ENCODE measurements at places on chromosomes 7 and 10.
A peak's percentile ranks its signal among the peaks of the same experiment; 100 is the strongest.

- no peak overlapping the region for H3K27ac ChIP-seq
- H3K4me1 ChIP-seq, result no peaks in the 10 kb centered on the region
- H3K36me3 ChIP-seq, result no peaks in the 10 kb centered on the region
Measured at GRCh38 chr10:96334616-96335526, 23.9 kb downstream of the OPALIN start.

DNA sequence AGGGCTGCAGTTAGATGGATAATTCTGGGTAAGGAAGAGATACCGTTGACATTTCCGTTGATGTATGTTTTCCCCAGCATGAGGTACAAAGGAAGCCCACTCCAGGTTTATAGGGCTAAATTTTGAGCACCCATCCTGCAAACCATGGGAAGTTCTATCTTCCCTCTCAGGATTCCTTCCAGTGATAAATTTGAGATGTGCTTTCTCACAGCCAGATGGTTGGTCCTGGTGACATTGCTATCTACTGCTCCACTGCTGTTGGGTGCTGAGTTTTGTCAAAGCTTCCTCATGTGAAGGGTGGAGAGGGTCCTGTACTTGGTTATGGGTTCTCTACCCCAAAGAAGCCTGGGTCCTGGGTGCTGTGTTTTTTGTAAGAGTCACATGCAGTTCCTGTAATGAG, 57.4 kb downstream of the CXCL12 start:
- peaks cover 3% of the 10 kb centered on the region for H3K27me3 ChIP-seq
- no peak for DNase-seq
- H3K4me3 ChIP-seq, result no peak overlapping the region
- H3K4me1 ChIP-seq, result no peaks in the 10 kb centered on the region
- H3K36me3 ChIP-seq, result no peaks in the 10 kb centered on the region

DNA sequence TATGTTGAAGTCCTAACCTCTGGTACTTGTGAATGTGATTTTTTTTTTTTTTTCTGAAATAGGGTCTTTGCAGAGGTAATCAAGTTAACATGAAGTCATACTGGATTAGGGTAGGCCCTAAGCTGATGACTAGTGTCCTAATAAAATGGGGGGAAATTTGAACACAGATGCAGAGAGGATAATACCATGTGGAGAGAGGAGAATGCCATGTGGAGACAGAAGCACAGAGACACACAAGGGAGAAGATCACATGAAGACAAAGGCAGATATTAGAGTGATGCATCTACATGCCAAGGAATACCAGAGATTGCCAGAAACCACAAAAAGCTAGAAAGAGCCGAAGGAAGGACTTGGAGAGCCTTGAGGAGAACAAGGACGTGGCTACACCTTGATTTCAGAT, 28.5 kb upstream of the ARMC3 start:
- no peak for DNase-seq
- no peaks in the 10 kb centered on the region for H3K27me3 ChIP-seq
- H3K4me3 ChIP-seq, result no peak overlapping the region
- H3K36me3 ChIP-seq, result no peaks in the 10 kb centered on the region
- no peaks in the 10 kb centered on the region for H3K4me1 ChIP-seq
- no peak overlapping the region for H3K27ac ChIP-seq

DNA sequence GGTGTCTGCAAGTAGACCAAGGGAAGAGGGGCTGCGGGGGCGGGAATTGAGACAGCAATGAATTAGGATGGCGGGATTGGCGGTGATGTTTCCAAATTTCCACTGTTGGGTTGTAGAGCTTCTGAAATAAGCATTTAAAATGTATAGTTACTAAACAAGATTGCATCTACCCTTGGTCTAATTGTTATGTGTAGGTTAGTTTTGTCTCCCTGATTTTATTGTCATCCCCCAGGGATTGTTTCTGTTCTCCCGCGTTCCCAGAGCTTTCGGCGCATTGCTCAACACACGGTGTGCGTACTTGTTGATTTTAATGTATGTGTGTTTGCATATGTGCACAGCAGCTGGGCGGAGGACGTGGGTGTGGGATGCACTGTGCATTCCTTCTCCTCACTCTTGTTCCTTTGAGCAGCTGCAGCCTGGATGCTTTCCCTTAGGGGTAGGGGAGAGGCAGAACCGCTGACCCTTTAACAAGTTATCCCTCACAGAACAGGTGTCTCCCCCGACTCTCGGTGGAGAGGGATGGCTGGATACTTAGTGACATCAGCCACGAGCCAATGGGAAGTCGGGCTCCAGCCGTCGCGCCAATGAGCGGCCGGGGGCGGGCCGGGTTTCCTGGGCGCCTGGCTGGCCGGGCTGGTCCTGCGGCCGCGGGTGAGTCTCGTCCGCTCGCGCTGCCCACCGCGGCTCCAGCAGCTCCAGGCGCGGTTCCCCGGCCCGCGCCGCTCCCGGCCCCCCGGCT, at the start of gene TSPAN33:
Gene TSPAN33, plus strand, starts transcription at position 613 of the 739 bp plus-strand sequence. CDS start 274 bp downstream, outside the sequence.
- no peaks in the 10 kb centered on the region for H3K36me3 ChIP-seq
- H3K27me3 ChIP-seq, result peaks cover 13% of the 10 kb centered on the region
- peaks cover 11% of the 10 kb centered on the region for H3K4me1 ChIP-seq
- peak; percentile 87 for DNase-seq

DNA sequence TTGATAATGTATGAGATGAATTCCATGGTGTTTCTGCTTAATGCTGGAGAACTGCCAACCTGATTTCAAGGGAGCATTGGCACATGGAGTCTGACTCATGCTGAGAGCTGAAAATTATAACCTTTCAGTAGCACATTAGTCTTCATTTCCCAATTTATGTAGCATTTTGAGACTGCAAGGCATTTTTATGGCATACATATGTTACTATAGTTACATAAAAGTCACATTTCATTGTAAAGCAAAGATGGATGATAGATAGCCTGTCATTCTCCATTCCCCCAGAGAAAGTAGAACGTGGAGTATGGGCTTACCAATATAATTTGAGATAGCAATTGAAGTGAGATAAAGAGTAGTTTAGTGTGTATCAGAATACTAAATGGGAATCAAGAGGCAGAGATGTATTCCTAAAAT, 103.1 kb downstream of the SLC16A9 start:
- no peak overlapping the region for H3K4me3 ChIP-seq
- H3K27me3 ChIP-seq, result no peaks in the 10 kb centered on the region
- no peak for DNase-seq
- no peaks in the 10 kb centered on the region for H3K4me1 ChIP-seq
- no peaks in the 10 kb centered on the region for H3K36me3 ChIP-seq
- H3K27ac ChIP-seq, result no peak overlapping the region

GRCh38 chr7:42934291-42934690, 2.1 kb downstream of the MRPL32 start:
- DNase-seq, result no peak
- H3K27me3 ChIP-seq, result peaks cover 8% of the 10 kb centered on the region
- H3K4me1 ChIP-seq, result no peaks in the 10 kb centered on the region
- no peak overlapping the region for H3K27ac ChIP-seq
- no peaks in the 10 kb centered on the region for H3K36me3 ChIP-seq

DNA sequence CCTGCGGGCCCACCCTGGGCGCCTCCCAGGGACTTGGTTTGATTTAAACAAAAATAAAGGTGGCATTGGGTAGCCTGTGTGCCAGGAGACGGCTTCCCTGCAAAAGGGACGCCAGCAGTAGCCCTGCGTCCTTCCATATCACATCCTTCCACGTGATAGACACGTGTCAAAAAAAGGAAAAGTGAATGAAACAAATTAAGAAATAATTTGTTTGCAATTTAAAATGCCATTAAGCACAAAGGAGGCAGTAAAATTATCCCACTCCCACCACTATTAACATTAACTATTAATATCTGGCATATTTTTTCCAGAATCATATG, 7.6 kb downstream of the TACR2 start:
- H3K27ac ChIP-seq, result no peak overlapping the region
- H3K4me3 ChIP-seq, result peak overlapping the region; percentile 65
- peaks cover 4% of the 10 kb centered on the region for H3K36me3 ChIP-seq
- H3K4me1 ChIP-seq, result peaks cover 22% of the 10 kb centered on the region
- H3K27me3 ChIP-seq, result peaks cover 7% of the 10 kb centered on the region

GRCh38 chr7:157037635-157038034, 27.2 kb upstream of the MNX1 start:
- H3K27ac ChIP-seq, result no peak overlapping the region
- H3K36me3 ChIP-seq, result peaks cover 14% of the 10 kb centered on the region
- peaks cover 4% of the 10 kb centered on the region for H3K27me3 ChIP-seq
- DNase-seq, result no peak
- H3K4me1 ChIP-seq, result peaks cover 9% of the 10 kb centered on the region
- H3K4me3 ChIP-seq, result no peak overlapping the region

GRCh38 chr7:74182453-74183090, 8.4 kb downstream of the EIF4H start:
- peak overlapping the region; percentile 65 for H3K4me3 ChIP-seq
- H3K27ac ChIP-seq, result peak overlapping the region; percentile 54
- H3K4me1 ChIP-seq, result peaks cover 28% of the 10 kb centered on the region
- DNase-seq, result no peak

- H3K36me3 ChIP-seq, result peaks cover 5% of the 10 kb centered on the region
- no peak overlapping the region for H3K4me3 ChIP-seq
- peaks cover 8% of the 10 kb centered on the region for H3K4me1 ChIP-seq
- H3K27ac ChIP-seq, result no peak overlapping the region
Measured at GRCh38 chr10:10960534-10960933, 57.1 kb upstream of the CELF2 start.

DNA sequence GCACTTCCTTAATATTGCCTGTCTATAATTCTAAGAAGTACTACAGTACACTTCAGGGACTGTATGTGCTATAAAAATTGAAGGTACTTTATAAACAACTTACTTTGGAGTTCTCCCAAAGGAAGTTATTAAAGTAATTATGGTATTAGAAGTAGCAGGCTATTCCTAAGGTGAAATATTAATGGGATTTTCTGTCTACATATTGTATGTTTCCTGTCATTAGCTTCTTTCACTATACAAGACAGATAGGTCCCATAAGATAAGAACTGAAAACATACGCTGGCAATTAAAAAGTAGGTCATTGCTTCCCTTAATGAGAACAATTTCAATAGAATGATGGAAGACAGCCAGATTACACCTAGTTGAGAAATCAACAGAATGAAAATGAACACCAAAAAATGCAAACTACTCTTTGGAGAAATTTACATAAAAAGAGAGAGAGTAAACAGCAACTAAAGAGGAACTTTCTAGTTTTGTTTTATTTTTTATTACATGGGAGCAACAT, 147.0 kb downstream of the HBP1 start:
- H3K27me3 ChIP-seq, result no peaks in the 10 kb centered on the region
- no peaks in the 10 kb centered on the region for H3K36me3 ChIP-seq
- H3K4me3 ChIP-seq, result no peak overlapping the region
- DNase-seq, result no peak
- H3K4me1 ChIP-seq, result no peaks in the 10 kb centered on the region

- H3K27ac ChIP-seq, result no peak overlapping the region
- no peak for DNase-seq
Measured at GRCh38 chr7:5705318-5705717, 76.1 kb downstream of the RNF216 start.

DNA sequence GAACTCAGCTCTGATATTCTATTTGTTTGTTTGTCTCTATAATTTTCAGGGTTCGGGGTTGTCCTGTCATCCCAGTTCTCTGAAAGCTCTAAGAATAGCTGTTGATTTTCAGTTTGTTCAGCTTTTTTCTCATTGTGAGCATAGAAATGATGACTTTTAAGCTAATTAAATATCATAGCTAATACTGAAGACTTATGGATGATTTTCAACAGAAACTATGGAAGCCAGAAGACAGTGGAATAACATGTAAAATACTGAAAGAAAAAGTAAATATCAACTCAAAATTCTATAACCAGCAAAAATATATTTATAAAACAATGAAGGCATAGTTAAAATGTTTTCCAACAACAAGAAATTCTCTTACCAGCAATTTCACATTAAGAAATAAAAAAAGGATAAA, 96.4 kb upstream of the ETV1 start:
- H3K4me1 ChIP-seq, result no peaks in the 10 kb centered on the region
- H3K27ac ChIP-seq, result no peak overlapping the region
- H3K27me3 ChIP-seq, result no peaks in the 10 kb centered on the region
- peaks cover 15% of the 10 kb centered on the region for H3K36me3 ChIP-seq
- no peak overlapping the region for H3K4me3 ChIP-seq

GRCh38 chr7:117285826-117286225, 37.0 kb downstream of the WNT2 start:
- no peaks in the 10 kb centered on the region for H3K36me3 ChIP-seq
- peaks cover 16% of the 10 kb centered on the region for H3K4me1 ChIP-seq
- no peak overlapping the region for H3K27ac ChIP-seq
- no peak for DNase-seq
- no peaks in the 10 kb centered on the region for H3K27me3 ChIP-seq
- H3K4me3 ChIP-seq, result no peak overlapping the region

- no peak for DNase-seq
- peaks cover 3% of the 10 kb centered on the region for H3K27me3 ChIP-seq
- no peak overlapping the region for H3K4me3 ChIP-seq
- no peak overlapping the region for H3K27ac ChIP-seq
- H3K4me1 ChIP-seq, result peaks cover 26% of the 10 kb centered on the region
Measured at GRCh38 chr7:152365982-152366603, 69.7 kb downstream of the KMT2C start.

DNA sequence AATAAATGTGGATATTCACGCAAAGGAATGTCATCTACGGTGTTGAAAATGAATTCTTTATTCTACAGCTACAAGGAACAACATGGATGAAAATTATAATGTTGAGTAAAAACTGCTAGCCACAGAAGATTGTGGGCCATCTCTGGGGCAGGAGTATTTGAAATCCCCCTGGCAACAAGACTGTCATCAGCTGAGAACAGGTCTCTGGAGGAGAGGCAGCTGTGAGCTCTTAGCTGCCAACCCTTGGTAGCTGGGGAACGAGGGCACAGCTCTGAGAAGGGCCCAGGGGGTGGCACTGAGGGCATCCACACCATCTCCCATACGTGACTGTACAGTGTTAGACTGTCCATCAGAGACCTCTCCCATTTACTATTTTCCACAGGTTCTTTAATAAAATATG, 340.1 kb upstream of the MGMT start:
- DNase-seq, result no peak
- no peaks in the 10 kb centered on the region for H3K4me1 ChIP-seq
- no peak overlapping the region for H3K27ac ChIP-seq
- peaks cover 6% of the 10 kb centered on the region for H3K36me3 ChIP-seq

DNA sequence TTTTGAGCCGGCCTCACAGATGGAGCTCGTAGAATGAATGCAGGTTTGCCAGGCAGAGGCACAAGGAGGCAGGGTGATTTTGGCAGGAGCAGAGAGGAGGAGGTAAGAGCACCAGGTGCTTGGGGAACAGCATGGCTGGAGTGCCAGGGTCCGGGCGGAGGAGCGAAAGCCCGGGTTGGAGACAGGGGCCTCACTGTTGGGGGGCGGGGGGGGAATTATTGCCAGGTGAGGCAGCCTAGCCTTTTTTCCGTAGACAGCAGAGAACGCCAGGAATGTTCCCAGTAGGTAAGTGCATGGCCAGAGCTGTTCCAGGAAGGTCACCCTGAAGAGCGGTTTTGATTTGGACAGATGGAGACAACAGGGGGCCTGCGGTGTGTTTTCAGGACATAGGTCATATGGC, 9.5 kb downstream of the SRRM3 start:
- no peak overlapping the region for H3K4me3 ChIP-seq
- DNase-seq, result no peak
- peaks cover 7% of the 10 kb centered on the region for H3K27me3 ChIP-seq
- H3K27ac ChIP-seq, result peak overlapping the region; percentile 39
- H3K36me3 ChIP-seq, result peaks cover 4% of the 10 kb centered on the region
- H3K4me1 ChIP-seq, result peaks cover 25% of the 10 kb centered on the region

All from glutamatergic neuron (in vitro differentiated cells).